AG04450 (cell line): ENCODE measurements at places on chromosomes 7 and 10.

DNA sequence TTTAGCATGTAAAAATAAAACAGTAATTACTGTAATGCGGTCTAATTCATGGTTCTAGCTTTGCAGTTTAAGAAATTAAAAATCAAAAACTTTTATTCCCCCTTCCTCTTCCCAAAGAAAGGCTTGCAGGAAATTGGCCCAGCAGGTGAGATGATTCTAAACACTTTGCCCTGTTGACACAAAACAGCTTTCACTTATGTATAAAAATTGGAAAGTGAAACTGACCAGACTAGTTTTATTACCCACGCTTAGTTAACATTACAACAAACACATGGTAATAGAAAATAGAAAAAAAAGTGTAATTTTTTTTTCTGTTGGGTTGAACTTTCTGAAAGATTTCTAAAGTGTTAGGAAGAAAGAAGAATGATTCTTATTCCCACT is 1.2 kb upstream of the CCDC6 start:
- no peak for DNase-seq

DNA sequence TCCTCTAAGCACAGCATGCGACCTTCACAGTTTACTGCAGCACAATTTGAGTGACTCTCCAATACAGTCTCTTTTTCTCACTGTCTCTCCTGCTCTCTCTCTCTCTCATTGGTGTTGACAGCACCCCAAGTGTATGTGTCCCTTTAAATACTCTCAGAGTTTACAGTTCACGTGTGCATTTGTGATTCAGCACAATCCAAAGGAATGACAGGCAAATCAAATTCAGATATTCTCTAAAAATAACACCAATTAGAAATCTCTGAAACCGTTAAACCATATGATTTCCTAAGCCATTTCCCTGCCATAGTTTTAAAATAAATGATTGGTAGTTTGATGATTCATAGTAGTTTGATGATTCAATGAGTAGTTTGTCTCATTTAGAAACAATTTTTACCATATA is 104.0 kb upstream of the GAD2 start:
- no peak for DNase-seq

DNA sequence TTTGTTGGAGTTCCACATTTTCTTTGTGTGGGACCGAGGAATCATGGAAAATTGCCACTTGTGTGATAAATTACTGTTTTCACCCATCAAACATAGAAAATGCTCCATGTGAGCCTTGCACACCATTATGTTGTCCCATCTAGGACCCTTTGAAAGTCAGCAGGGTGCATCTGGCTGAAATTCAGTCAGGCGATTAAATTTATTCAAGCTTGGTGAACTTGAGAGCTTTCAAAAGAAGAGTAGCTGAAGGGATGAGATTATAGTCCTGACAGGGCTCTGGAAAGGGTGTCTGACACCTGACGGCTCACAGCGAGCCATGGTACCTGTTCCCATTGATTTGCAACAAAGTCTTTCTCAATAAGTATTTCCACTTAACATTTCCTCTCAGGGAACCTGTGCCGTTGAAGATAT is 399.7 kb upstream of the ETV1 start:
- DNase-seq = no peak

DNA sequence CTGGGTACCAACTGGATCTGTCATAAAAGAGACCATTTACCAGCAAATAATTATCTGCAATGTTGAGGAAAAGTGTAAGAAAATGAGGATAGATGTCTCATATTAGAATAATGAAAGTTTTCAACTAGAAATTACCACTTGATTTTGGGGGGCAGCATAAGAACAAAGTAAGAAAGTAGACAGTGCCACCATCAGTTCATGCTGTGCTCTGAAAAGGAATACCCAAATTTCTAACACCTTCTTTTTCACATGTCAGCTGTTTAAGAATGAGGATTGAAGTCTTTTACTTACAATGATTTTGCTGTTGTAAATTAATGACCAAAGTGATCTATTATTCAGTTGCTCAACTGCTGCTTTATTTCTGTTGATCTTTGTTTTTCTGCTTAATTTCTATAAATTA is 578.3 kb downstream of the ETV1 start:
- DNase-seq = no peak

DNA sequence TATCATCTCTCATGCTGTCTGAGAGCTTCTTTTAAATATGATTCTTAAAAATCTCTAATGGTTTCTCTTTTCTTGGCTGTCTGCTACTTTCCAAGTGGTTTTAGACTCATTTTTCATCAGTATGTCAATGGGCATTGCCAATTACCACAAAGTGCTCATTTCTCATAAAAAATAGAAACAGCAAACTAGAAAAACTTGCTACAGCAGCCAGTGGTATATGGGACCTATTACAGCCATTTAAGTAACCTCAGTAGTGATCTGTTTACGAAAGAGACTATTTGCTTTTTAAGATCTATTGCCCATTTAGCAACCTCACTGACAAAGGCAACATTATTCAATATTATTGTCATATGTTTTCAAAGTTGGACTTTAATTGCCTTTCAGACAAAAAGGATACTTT is 207.1 kb upstream of the RHOBTB1 start:
- no peak for DNase-seq

- DNase-seq = no peak
Measured at GRCh38 chr10:17959870-17960269, 8.2 kb downstream of the SLC39A12 start.

- DNase-seq = no peak
Measured at GRCh38 chr10:107022600-107023354, 141.7 kb downstream of the SORCS1 start.

- no peak for DNase-seq
Measured at GRCh38 chr10:85650791-85651496, 715.7 kb downstream of the GRID1 start.

DNA sequence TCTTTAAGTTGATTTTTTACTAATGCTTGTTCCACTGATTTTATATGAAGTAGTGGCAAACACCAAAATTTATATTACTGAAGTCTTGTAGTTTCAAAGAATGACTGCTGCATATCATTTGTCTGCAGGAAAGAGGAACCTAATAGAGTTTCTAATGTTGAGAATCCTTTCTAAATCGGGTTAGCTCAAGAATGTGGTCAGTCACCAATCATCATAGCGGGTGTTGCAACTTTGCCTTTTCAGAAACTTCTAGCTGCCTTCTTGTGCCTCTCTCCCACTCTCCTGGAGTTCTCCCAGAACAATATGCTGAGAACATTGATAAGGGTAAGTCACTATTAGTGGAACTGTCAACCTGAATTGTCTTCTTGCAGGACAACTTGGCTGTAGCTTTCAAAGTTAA is 524.8 kb upstream of the SORCS1 start:
- DNase-seq = no peak

- DNase-seq = no peak
Measured at GRCh38 chr7:106121189-106121810, 9.2 kb upstream of the SYPL1 start.

DNA sequence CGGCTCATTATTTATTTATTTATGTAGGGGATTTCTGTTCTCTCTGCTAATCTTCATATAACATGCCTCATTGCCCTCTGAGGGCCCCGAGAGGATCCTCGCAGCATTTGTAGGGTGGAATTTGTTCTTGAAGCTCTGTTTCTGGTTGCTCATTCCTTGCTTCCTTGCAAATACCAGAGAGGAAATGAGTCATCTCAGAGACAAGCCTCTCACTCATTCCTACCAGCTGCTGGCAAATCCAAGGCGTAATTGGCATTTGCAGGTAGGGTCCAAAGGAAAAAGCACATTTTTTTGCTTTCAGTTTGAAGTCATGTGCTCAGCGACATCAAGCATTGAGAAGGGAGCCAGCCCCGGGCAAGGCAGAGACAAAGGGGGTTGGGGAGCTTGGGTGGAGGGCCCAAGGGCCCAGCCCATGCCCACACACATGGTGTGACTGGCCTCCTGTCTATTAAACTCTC is 501.6 kb downstream of the GALNT17 start:
- DNase-seq = peak; percentile 1

DNA sequence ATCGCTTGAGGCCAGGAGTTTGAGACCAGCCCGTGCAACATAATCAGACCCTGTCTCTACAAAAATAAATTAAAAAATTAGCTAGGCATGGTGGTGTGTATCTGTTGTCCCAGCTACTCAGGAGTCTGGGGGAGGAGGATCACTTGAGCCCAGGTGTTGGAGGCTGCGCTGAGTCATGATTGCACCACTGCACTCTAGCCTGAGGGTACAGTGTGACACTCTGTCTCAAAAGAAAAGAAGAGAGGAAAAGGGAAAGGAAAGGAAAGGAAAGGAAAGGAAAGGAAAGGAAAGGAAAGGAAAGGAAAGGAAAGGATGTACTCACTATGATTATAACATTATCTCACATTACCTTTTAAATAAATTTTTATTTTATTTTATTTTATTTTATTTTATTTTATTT is 56.5 kb upstream of the MPP7 start:
- no peak for DNase-seq

DNA sequence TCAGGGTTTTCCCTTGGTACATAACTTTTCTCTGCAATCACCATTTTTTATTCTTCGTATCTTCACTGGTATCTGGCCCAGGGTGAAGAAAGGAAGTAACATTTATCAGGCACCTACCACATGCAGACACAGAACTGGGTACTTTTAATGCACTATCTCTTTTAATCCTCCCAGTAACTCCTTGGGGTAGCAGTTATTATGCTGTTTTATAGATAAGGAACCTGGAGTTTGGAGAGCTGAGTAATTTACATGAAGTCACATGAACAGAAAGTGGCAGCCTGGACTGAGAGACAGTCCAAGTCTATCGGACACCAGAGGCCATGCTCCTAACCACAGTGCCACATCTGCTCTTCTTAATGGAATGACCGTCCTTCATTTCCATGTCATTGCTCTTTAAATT is 117.1 kb upstream of the PODXL start:
- no peak for DNase-seq

DNA sequence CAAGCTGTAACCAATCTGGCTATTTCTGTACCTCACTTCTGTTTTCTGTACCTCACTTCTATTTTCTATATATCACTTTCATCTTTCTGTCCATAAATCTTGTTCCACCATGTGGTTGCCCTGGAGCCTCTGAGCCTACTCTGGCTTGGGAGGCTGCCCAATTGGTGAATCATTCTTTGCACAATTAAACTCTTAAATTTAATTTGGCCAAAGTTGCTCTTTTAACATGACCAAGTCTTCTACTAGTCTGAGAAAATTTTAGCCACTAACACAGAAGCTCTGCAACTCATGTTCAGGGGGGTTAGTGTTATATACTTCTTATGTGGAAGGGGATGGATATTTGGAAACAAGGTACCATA is 503.5 kb downstream of the KIF20B start:
- DNase-seq = no peak

- DNase-seq = no peak
Measured at GRCh38 chr10:75932921-75933320, 501.5 kb downstream of the LRMDA start.

GRCh38 chr7:50724526-50725520 is 57.9 kb downstream of the GRB10 start:
- DNase-seq = no peak

- no peak for DNase-seq
Measured at GRCh38 chr10:75291805-75292204, 56.0 kb upstream of the COMTD1 start.

DNA sequence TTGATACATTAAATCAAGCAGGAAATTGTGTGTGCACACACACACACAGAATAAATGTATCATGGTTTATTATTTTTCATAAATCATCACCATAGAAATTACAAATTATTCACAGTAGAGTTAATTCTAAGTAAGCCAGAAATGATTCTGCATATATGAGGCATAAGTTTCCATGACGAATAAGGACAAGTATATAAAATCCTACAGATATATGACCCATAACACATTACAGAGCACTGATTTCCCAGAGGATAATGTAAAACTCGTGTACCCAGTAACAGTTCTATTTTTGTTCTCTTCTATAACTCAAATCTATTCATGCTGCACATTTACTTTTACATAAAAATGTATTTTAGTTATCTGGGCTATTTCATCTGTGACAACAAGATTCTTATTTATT is 169.7 kb downstream of the LRRTM3 start:
- no peak for DNase-seq

GRCh38 chr10:3495281-3495680 is 289.7 kb downstream of the KLF6 start:
- DNase-seq = no peak

- no peak for DNase-seq
Measured at GRCh38 chr10:9613338-9614075, 1404.2 kb upstream of the CELF2 start.

- DNase-seq = no peak
Measured at GRCh38 chr10:12243864-12244620, 48.1 kb downstream of the CDC123 start.

DNA sequence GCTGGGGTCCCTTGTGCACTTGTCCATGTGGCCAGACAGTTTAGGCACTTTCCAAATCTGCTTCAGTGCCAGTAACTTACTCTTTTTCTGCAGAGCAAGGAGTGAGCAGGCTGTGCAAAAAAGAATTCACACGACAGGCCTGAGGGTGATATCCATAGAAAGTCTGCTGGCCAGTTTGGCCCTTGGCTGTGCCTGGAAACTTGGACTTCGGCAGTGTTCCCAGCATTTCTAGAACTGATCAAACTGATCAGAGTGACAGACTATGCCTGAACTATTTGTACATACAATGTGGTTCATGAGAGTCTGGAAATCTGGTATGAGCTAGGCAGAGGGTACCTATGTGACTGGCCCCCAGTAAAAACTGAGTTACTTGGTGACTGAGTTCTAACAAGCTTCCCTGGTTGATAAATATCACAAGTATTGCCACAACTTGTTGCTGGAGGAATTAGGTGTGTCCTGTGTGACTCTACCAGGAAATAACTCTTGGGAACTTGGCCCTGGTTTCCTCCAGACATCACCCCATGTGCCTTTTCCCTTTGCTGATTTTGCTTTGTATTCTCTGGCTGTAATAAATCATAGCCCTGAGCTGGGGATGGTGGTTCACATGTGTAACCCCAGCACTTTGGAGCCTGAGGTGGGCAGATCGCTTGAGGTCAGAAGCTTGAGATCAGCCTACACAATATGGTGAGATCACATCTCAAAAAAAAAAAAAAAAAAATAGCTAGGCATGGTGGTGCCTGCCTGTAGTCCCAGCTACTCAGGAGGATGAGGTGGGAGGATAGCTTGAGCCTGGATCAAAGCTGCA is 3.3 kb upstream of the DENND10 start:
- DNase-seq = no peak

DNA sequence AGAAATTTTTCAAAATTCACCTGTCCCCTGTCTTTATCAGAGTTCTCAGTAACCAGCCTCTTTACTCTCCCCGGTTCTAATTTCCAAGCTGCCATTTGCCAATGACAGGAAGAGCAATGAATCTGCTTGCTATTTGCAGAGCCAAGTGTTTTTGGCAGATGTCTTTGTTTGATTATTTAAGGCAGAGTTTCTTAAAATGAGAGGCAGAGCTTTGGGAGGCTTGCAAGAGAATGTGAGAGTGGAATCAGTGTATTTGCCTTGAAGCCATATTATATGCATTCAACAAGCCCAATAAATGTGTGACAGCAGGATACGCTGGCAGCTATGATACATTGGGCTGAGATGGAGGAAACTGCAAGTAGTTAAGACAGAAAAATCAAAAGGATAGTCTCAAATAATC is 196.5 kb downstream of the PHF14 start:
- no peak for DNase-seq
